CD4-positive, alpha-beta T cell treated with Interleukin-1 beta for 1 hour (primary cell): ENCODE measurements at places on chromosomes 7 and 10.
A peak's percentile ranks its signal among the peaks of the same experiment; 100 is the strongest.

- DNase-seq = no peak
Observed at GRCh38 chr10:78642269-78642816, 426.4 kb upstream of the ZMIZ1 start.

DNA sequence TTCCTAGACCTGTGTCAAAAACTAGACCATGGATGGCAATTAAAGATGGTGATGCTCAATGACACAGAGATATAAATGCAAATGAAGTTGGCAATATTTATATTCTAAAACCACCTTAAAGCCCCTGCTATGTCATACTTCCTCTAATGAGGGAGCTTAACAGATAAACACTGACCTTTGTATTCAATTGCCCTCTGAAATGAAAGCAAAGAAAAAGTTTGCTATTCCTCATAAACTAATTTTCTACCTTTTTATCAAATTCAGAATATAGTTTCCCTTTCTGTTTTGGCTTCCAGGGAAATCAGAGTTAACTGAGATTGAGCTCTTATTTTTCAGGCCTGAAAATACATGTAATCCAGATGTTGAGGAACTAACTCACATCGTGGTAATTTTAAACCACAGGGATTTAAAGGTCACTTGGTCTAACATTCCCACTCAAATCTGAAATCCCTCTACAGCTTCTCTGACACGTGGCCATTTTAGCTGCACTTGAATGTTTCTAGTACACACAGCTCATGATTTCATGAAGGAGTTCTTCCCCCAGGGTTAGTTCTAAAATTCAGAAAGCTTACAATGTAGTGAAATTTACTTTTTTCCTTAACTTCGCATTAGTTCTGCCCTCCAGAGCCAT, 37.9 kb upstream of the ABCB5 start:
- DNase-seq = no peak

DNA sequence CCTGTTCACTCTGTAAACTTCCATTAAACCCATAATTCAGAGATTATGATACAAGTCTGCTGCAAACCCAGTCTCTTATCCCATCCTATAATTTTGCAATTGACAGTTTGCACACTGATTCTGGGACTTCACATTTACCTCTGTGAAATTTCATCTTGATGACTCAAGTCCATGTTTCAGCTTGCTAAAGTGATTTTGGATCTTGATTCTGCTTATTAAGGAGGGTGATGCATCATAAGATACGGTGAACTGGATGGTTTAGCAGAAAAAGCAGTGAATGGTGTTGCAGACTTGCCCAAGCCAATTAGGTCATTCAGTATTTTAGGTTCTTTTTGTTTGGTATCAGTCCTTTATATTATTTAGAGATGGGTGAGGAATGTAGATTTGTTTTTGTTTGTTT, 125.5 kb upstream of the PODXL start:
- DNase-seq = no peak

- DNase-seq = no peak
Observed at GRCh38 chr7:5429253-5429856, 5.7 kb upstream of the TNRC18 start.

- DNase-seq = no peak
Observed at GRCh38 chr7:65953890-65954450, 28.0 kb downstream of the GUSB start.

- peak; percentile 54 for DNase-seq
Observed at GRCh38 chr10:86520871-86521677, 518 bp downstream of the WAPL start.

- DNase-seq = no peak
Observed at GRCh38 chr10:118237930-118238329, 104.2 kb downstream of the FAM204A start.

- DNase-seq = no peak
Observed at GRCh38 chr10:63657761-63658160, 136.6 kb downstream of the REEP3 start.

GRCh38 chr10:37456456-37456855, 331.1 kb downstream of the ANKRD30A start:
- DNase-seq = no peak

GRCh38 chr7:134755422-134756022, 23.9 kb upstream of the CALD1 start:
- DNase-seq = no peak

GRCh38 chr7:142384493-142384922, 126.7 kb upstream of the PRSS58 start:
- no peak for DNase-seq

- no peak for DNase-seq
Observed at GRCh38 chr7:43844662-43845061, 24.7 kb downstream of the MRPS24 start.

- no peak for DNase-seq
Observed at GRCh38 chr7:45687185-45687560, 113.0 kb downstream of the ADCY1 start.

GRCh38 chr7:129536323-129536722, 34.0 kb downstream of the SMKR1 start:
- no peak for DNase-seq

- no peak for DNase-seq
Observed at GRCh38 chr10:29479081-29479925, 155.5 kb downstream of the SVIL start.

GRCh38 chr7:101856473-101857357, 39.3 kb downstream of the CUX1 start:
- DNase-seq = peak; percentile 85

DNA sequence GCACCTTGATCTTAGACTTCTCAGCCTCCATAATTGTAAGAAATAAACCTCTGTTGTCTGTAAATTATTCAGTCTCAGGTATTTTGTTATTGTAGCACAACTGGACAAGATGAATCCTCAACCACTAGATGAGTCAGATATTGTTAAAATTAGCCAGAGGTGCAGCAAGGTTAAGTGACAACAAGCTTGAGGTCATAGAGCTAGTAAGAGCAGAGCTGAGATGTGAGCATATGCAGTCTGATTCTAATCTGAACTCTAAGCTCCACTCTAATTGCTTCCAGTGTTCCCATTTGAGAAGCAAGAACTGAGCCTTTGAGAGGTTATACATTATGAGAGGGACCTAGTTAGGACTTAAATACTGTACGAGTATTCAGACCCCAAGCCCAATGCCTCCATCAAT, 93.1 kb downstream of the FZD1 start:
- no peak for DNase-seq

DNA sequence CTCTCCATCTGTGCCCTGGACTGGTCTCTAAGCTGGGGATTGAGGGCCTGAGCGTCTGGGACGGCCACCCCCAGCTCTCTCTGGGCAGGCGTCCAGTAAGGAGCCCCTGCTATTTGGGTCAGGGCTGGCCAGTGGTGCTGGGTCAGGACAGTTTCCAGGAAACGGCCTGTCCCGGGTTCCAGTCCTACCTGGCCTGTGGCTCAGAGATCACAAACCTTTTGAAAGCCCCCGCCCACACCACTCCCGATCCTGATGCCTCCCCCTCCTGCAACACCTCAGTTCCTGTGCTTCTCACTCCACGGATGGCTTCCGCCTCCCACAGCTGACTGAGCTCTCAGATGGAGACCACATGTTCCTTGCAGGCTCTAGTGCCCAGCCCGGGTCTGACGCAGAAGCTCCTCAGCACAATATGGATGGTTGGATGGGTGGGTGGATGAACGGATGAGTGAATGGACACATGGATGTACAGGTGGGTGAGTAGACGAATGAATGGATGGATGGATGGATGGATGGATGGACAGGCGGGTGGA, 91.7 kb upstream of the PDGFA start:
- DNase-seq = no peak

DNA sequence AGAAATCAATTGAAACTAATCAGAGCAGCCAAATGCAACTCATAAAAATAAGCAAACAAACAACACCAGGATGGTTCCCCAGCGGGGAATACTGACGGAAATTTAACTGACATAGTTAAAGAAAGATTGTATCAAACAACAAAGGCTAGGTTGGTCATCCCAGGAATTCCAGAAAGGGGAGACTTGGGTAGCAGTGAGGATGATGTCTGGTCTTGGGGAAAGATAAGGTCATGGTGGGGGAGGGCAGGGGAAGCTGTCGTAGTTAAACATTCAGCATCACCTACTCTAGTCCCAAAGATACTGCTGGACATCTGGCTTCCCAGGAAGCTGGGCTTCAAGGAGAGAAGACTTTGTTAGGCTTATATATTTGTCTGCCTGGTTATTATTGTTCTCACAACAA, 50.4 kb downstream of the DYNC1I1 start:
- DNase-seq = no peak
